ENCODE measurements at places on chromosomes 16 and 17.

DNA sequence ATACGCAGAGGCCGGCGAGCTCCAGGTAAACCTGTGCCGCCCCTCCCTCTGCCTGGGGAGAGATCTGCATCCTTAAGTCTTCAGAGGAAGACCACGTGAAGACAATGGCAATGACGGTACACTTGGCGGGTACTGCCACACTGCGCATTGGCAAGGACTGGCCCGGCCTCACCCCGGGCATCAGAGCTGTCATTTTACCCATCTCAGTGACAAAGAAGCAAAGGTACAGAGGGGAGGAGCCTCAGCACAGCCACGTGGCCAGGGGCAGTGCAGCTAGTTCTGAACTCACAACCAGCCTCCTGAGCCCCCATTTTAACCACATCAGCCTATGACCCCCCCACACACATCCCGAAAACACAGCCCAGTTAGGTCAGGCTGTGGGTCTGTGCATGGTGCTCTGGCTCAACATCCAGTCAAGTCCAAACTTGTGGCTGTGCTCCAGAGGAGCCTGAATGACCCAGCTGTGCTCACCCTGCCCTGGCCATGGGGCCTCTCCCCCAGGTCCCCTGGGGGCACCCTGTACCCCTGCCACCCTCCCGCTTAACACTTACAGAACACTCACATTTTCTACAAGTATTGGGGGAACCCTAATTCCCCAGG, 80.6 kb downstream of the C16orf95 start:
- DNase-seq = no peak

- DNase-seq = peak; percentile 85
Measured at GRCh38 chr17:80789356-80789902, 202.2 kb upstream of the CHMP6 start.

DNA sequence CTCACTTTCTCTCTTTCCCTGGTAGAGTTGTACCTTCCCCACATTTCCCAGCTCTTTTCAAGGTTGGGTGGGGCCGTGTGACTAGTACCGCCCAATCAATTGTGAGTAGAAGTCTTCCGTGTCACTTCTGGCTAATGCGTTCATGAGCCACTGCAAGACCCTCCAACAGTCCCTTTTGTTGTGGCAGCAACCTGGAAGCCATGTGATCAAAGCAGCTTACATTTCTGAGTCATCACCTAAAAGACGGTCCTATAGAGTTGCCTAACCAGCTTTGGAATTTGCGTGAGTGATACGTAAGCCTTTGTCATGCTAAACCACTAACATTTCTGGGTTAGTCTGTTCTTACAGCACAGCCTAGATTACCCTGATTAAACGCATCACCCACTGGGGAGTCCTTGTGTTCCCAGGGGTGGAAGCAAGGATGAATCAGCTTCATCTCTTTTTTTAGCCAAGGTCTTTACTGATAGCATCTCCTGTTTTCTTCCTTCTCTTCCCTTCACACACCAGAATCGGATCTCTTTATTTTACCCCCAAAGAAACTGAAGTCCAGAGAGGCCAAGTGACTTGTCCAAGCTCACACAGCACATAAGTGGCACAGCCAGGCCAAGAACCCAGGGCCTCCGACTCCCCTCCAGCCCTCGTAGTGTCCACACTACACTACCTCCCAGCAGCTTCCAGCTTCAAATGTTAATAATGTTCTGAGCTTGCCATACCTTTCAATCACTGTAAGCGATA, 366.3 kb upstream of the XYLT1 start:
- DNase-seq = peak; percentile 53

GRCh38 chr17:63641692-63642448, 19.7 kb downstream of the MAP3K3 start:
- DNase-seq = no peak

GRCh38 chr17:21177854-21178600, 35.9 kb downstream of the TMEM11 start:
- DNase-seq = no peak

DNA sequence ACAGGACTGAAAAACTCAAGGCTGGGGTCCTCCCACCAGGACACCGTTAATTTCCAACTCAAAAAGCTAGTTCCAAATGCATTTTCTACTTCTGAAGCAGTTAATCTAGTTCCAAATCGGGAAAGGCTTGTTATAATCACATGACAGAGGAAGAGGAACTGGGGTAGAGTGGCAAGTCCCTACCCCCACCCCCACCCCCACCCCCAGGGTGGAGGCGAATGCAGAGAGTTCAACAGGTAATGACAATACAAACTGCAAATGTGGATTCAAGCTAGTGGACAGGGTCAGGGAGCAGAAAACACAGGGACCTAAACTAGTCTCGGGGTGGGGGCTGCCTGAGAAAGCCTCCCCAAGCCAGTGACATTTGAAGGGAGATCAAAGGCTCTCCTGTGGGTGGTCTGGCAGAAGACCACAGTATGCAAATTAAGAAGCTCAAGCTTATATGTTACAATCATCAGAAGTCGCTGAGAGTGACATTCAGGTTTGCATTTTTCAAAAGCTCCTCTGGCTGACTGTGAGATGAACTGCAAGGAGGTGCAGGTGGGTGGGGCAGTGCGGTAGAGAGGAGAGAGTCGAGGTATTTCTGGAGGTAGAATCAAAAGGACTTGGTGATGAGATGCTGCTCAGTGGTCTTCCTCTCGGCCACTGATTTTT, 56.4 kb upstream of the SLC25A19 start:
- no peak for DNase-seq

- no peak for DNase-seq
Measured at GRCh38 chr16:57661510-57661909, 6.6 kb upstream of the ADGRG3 start.

- DNase-seq = no peak
Measured at GRCh38 chr17:27526604-27527002, 70.4 kb downstream of the KSR1 start.

- DNase-seq = no peak
Measured at GRCh38 chr16:85304337-85304736, 192.1 kb upstream of the CIBAR2 start.

DNA sequence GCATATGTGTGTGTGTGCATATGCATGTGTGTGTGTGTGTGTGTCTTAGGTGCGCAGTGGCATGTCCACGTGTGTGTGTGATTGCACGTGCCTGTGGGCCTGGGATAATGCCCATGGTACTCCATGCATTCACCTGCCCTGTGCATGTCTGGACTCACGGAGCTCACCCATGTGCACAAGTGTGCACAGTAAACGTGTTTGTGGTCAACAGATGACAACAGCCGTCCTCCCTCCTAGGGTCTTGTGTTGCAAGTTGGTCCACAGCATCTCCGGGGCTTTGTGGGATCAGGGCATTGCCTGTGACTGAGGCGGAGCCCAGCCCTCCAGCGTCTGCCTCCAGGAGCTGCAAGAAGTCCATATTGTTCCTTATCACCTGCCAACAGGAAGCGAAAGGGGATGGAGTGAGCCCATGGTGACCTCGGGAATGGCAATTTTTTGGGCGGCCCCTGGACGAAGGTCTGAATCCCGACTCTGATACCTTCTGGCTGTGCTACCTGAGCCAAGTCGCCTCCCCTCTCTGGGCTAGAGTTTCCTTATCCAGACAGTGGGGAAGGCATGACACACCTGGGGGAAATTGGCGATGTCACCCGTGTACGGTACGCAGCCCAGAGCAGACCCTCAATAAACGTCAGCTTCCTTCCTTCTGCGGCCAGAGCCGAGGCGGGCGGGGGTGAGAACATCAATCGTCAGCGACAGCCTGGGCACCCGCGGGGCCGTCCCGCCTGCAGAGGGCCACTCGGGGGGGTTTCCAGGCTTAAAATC, 47.6 kb downstream of the IL21R start:
- no peak for DNase-seq

DNA sequence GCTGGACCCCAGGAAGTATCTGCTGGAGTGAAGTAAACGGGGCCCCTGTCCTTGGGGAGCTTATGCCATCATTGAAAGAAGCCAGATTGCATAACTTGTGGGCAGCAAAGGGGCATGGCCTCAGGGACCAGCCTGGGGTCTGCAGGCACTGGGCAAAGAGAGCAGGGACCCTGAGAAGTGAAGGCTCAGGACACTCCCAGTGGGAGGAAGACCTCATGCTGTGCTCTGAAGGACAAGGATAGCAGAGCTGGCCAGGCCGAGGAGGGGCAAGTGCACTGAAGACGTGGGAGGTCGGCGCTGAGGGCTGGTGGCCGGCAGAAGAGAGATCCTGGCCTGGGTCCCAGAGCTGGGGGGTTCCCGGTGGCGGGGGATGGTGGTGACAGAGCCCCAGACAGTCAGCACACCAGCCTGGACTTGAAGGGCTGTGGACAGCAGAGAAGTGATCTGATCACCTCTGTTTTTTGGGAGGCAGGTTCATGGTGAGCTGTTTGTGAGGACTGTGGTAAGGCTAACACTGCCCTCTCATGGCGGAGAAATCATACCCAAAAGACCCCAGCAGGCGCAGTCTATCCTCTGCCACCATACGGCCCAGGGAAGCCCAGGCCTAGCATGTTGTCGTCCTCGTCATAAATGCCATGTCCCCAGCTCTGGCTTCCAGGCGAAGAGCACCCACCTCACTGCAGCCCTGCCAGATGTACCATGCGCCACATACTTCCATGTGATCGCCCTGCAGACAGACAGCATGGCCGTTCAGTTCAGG, 7.1 kb upstream of the CNP start:
- DNase-seq = peak; percentile 43

DNA sequence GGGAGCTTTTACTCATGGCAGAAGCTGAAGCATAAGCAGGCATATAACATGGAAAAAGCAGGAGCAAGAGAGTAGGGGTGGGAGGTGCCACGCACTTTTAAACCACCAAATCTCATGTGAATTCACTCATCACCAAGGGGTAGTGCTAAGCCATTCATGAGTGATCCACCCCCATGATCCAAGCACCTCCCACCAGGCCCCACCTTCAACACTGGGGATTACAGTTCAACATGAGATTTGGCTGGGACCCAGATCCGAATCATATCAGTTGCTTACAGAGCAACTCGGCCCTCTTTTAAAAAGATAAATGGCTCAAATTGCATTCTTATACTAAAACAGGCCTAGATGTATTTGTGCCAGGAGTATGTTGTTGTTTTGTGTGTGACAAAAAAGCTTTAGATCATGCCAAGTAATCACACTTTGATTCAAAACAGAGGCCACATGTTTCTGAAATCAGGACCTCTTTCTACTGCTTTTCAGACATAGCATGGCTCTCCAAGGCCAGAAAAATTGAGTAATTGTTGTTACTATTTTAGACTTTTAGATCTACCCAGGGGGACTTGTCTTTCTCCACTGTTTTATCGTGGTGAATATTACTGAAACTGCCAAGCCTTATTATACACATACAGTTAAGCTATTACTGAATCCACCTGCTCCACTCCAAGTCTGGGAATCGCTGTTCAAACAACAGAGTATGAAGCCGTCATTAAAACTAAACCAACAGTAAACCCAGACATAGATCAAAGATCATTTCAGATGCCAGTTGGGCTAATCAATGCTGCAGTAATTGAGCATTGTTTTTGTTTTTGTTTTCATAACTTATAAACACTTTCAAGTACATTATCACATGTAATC, 163.3 kb downstream of the KCNJ2 start:
- DNase-seq = no peak
